ENCODE measurements at places on chromosomes 11 and 22.

DNA sequence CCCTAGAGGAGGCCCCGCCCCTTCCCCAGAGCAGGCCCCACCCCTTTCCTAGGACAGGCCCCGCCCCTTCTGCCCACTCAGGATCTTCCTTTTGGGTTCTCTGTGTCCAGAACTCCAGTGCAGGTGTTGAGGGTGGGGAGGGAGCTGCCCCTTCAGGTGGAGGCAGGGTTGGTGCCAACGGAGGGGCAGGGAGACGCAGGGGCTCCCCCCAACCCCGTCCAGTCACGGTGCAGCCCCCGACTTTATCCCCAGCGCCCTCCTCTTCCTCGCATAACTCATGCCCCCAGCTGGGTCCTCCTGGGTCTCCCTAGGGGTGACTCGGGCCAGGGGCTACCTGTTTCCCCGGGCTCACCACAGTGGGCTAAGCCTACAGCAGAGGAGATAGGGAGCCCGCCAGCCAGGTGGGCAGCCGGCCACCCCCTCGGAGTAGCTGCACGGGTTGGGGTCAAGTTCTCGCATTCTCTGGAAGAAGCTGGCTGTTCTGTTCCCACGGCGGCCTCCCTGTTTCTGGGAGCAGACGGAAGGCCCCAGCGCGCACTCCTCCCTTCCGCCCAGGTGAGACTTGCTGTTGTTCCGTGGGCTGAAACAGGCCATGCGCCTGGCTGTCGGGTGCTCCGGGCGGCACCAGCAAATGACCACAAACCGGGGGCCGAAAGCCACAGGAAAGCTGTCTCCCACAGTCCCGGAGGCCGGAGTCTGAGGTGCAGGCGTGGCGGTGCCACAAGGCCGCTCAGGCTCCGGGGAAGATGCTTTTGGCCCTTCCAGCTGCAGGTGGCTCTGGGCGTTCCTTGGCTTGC, 38.9 kb downstream of the MUC2 start:
- DNase-seq, result no peak

DNA sequence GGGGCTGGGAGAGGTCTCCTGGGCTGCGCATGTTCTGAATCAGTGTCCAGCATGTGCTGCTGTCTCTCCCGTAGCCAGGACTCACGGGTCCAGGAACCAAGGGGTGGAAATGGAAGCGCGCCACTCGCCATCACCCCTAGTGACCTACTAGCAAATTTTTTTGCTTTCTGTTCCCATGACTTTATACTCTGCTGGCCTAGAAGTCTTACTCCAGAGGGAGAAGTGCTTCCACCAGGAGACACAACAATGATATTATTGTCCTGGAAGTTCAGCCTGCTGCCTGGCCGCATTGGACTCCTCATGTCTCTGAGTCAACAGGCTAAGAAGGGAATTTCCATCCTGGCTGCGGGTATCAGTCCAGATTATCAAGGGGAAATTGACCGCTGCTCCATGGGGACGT, 729.7 kb downstream of the BRD1 start:
- DNase-seq, result no peak

GRCh38 chr11:124894606-124895430, 2.8 kb downstream of the ROBO4 start:
- DNase-seq, result no peak

DNA sequence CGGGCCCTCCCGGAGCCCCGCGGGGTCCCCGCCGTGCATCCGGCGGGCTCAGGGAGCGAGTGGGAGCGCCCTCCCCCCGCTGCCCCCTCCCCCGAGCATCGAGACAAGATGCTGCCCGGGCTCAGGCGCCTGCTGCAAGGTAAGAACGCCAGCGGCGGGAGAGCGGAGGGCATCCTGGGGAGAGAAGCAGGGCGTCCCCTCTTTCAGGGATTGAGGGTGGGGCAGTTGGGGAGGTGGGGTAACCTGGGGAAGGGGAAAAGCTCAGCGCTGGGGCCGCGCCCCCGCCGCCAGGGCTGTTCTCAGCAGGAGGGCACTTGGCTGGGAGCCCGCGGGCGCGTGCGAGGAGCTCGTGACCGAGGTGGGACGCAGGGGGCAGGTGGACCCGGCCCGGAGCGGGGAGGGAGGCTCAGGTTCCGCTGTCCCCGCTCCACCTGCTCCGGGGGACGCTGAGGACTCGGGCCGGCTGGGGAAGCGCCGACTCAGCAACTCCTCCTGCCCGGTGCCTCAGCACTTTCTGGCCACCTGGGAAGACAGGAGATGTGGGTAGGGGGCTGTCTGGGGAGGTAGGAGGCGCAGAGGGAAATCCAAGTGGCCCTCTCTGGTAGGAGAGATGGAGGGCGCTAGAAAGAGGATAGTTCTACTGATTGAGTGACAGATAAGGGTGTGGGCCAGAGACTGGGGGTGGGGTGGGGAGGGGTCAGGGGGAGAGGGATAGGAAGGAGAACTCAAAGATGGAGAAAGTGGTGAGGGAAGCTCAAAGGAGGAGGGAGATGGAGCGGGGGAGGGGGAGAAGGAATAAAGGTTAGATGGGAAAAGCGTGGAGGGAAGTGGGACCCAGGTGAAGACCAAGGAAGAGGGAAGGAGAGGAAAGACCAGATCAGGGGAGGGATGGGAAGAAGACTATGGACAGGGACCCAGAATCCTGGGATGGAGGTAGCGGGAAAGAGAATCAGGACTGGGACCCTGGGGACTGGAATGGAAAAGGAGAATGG, 726 bp downstream of the RTN4RL2 start:
- no peak for DNase-seq

- DNase-seq, result no peak
Measured at GRCh38 chr22:49724030-49724892, 103.4 kb downstream of the BRD1 start.
